Activated CD4-positive, alpha-beta T cell treated with anti-CD3 and anti-CD28 coated beads for 4 hours (primary cell): ENCODE measurements at places on chromosomes 3 and 15.

DNA sequence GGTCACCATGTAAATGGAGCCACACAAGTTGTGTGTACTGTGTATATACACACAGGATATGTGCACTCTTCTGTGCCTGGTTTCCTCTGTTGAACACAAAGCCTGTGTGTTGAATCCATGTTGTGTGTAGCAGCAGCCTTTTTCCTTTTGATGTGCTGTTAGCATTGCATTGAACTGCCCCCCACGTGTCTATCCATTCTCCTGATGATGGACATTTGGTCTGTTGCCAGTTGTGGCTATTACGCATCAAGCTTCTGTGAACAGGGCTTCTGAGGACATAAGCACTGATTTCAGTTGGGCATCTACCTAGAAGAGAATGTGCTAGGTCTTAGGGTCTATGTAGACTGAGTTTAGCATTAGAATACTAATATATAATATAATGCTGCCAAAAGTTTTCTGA, 77.4 kb downstream of the LSM3 start:
- DNase-seq, result no peak

DNA sequence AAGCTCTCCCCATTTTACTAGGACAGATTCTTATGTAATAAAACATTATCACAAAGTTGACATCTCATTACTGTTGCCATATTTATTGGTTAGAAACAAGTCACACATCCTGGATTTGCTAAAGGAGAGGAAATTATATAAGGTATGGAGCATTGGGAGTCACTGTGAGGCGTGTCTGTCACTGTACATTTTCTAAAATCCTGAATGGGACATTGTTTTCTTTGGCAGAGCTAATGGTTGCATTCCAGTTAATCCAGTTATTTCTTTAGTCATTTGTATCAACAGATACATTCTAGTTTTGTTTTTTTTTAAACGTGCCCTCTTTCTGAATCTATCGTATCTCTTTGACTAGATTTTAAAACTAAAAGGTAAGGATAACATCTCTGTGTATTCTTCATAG, 70.2 kb upstream of the MITF start:
- no peak for DNase-seq

- DNase-seq, result peak; percentile 21
Observed at GRCh38 chr15:69718916-69719315, 266.3 kb downstream of the RPLP1 start.

GRCh38 chr3:159796744-159797143, 191.9 kb upstream of the IL12A start:
- DNase-seq, result no peak

- DNase-seq, result no peak
Observed at GRCh38 chr3:89434621-89435380, 327.4 kb downstream of the EPHA3 start.

- no peak for DNase-seq
Observed at GRCh38 chr3:20857636-20858035, 671.6 kb upstream of the SGO1 start.

- no peak for DNase-seq
Observed at GRCh38 chr3:123634149-123635051, 49.5 kb upstream of the HACD2 start.

GRCh38 chr3:60010781-60011180, 961.0 kb upstream of the CFAP20DC start:
- DNase-seq, result peak; percentile 31

DNA sequence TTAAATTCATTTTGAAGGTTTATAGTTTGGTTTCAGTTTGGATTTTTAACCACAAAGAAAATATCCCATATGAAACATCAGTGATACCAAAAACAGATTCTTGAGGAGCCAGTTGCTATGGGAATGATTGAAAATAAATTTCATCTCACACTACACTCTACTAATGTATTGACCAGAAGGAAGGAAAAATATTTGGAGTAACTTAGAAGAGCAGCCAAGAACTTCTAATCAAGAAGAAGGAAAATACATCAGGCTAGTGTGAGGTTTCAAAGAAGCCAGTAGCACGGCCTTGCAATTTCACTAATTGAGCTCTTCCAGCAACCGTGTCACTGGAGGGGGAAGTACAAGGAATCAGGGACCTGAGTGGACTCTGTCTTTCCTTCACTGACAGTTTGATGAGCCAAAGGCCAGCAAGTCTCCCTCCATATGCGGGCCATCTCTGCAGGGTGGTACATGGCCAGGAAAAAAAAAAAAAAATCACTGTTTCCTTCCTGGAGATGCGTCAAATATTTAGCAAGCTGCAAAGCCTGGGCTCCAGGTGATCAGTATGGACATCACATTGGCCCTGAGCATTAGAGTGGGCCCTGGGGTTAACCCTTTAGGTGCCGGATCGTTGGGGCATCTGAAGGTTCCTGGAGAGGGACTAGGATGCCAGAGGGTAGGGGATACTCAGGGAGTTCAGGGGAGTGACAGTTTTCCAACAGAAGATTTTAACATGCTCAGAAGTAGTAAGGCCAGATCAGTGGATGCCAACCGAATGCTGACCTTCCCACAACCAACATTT, 37.1 kb downstream of the SLC12A8 start:
- no peak for DNase-seq

DNA sequence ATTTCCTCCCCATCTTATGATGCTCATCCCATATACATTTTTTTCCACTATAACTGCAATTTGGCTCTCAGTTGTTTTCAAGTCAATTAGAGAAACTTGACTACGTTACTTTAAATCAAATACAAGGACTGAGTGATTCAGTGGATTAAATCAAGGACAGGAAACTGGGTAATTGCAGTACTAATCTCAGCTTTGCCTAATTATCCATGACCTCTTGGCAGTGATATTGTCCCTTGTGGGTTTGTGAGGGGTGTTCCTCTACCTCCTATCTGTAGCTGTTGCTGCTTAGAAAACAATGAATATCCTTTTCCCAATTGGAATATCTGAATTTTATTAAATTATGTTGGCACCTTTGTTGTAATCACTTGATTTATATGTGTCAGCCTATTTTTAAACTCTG, 79.4 kb downstream of the ZPLD1 start:
- DNase-seq, result no peak

DNA sequence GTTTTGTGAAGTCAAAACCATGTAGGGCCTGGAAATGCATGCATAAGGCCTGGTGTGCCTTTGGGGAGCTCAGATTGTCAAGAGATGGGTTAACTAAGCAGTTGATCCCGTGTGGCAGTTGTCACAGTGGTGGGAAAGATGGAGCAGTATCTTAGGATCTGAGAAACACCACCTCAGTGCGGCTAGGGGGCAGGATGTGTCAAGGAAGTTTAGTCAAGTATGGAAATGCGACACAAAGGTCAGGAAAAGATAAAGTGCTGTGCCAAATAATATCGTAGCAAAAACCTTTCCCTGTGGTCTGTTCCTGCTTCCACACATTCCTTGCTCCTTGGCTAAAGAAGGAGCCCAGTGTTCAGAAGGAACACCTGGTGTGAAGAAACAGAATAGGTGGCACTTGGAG, 396.4 kb downstream of the EDEM1 start:
- DNase-seq, result no peak

GRCh38 chr3:124201786-124202185, 209.9 kb upstream of the ROPN1 start:
- no peak for DNase-seq

DNA sequence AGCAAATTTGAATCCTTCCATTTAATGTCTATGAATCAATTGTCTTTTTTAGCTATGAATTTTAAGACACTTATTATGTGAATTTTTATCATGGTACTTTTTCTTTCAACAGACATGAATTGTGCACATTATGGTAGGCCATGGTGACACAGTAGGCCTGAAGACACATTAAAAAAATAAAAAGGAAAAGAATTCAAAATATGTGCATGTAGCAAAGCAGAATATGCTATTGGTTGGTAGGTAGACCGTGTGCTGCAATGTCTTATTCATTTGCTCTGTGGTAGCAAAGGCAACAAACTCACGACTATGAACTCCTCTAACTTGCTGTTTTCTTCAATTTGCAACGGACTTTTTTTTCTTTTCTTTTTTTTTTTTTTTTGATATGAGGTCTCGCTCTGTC, 50.0 kb upstream of the EPHA3 start:
- DNase-seq, result no peak

- DNase-seq, result no peak
Observed at GRCh38 chr15:43493703-43494472, 932 bp upstream of the TP53BP1 start.

DNA sequence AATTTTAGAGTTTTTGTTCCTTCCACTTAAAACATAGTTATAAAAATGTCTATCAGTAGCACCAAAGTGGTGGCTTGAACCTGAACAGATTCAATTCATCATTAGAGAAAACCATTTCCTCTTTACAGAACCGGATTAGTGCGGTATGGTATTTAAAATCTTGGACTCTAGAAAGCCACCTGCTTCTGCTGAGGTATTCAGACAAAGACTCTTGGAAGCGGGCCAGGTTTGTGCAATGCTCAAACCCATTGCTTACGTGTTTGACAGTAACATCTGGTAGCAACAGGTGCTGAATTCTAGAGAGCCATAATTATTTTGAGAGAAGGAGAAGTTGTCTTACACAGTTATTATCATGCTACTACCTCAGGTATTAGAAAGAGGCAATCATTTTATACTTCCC, 290.5 kb downstream of the NAALADL2 start:
- no peak for DNase-seq

DNA sequence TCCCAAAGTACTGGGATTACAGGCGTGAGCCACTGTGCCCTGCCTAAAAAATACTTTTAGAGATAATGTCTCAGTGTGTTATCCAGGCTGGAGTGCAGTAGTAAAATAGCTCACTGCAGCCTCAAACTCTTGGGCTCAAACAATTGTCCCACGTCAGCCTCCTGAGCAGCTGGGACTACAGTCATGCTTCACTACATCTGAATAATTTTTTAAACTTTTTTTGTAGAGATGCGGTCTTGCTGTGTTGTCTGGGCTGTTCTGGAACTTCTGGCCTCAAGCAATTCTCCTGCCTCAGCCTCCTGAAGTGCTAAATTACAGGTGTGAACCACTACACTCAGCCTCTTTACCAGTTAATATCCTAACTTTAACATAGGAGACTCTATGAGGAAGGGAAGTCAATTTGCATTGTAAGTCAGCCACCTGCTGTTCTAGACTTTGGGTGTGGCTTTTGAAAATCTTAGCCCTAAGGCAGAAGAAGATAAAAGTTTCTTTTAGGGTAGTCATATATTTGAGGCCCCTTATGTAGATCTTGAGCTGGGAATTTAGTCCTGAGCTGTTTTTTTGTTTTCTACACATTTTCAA, 78.2 kb upstream of the RASGRP1 start:
- DNase-seq, result no peak

GRCh38 chr3:183385698-183386613, 42.5 kb downstream of the MCF2L2 start:
- peak; percentile 50 for DNase-seq

DNA sequence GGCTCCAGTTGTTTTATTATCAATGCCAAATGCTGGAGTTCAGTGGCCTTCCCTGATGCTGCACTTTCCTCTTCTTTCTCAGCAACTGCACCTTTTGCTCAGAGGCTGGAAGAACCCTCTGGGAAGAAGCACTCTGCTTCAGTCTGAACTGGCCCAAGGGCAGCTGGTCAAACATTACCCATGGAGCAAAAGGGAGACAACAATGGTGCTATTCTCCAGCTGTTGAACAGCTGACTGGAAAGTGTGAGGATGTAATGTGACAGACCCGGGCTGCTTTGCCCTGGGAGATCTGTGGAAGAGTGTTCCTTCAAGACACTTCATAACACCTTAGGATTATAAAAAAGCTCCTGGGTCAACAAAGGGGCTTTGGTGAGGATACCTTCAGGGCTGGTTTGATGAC, 84.9 kb downstream of the EPHB1 start:
- no peak for DNase-seq

DNA sequence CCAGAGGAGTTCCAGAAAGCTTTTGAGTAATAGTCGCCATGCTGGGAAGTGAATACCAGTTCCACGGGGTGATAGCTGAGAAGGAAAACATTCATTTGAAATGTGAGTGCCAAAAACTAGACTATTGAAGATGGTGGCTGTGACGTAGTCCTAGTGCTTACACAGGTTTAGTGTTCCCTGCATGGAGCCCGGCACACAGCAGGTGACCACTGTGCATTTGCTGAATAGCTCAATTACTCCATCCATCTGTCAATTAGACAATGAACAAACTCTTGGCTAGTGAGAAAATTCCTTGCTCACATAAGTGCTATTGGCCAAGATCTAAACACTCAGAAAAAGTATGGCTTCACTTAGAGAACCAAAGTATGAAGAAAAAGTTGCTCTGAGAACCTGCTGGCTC, 448.1 kb upstream of the WNT5A start:
- DNase-seq, result no peak

GRCh38 chr15:39573287-39573686, 7.6 kb upstream of the THBS1 start:
- DNase-seq, result no peak

GRCh38 chr3:32813180-32813579, 4.6 kb upstream of the TRIM71 start:
- no peak for DNase-seq

DNA sequence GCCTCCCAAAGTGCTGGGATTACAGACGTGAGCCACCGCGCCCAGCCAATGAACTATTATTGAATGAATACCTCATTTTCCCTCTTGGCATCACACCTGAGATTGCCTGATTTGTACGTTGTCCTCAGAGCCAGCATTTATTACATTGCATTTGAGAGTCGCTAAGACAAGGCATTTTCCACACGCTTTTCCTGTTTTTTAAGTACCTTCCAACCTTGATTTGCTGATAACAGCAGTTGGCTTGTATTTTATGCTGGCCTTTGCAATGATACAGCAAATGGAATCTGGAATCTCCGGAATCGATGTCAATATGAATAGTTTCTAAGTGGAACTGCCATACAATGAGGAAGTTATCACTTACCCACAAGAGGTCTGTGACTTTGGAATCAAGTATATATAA, 15.7 kb upstream of the CNBP start:
- DNase-seq, result no peak
